ENCODE measurements at places on chromosomes 4 and X.

- no peak for DNase-seq
Measured at GRCh38 chrX:148229801-148230303, 248.7 kb downstream of the FMR1NB start.

DNA sequence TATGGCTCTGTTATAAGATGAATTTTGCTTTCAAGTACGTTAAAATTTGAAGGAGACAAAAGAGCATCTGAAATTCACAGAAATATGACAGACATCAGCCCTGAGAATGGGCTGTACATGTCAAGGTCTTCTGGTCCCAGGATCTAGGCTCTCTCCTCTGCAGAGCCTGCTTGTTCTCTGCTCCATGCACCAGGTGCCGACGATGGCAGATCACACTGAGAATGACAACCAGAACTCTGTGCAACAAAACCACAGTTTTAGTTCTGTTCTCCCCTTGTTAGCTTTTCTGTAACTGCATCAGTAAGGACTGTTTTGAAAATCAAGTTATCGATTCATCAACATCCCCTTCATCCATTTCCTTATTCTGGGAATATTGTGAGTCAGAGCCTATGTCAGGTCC lies 30.9 kb upstream of the LGI2 start:
- DNase-seq = no peak

- no peak for DNase-seq
Measured at GRCh38 chr4:29046781-29047180, 1673.4 kb upstream of the PCDH7 start.

GRCh38 chr4:74724979-74725378 lies 69.3 kb downstream of the BTC start:
- DNase-seq = no peak

- DNase-seq = no peak
Measured at GRCh38 chr4:26356081-26356501, 35.3 kb downstream of the RBPJ start.

- peak; percentile 18 for DNase-seq
Measured at GRCh38 chr4:94641702-94642560, 115.8 kb upstream of the BMPR1B start.

DNA sequence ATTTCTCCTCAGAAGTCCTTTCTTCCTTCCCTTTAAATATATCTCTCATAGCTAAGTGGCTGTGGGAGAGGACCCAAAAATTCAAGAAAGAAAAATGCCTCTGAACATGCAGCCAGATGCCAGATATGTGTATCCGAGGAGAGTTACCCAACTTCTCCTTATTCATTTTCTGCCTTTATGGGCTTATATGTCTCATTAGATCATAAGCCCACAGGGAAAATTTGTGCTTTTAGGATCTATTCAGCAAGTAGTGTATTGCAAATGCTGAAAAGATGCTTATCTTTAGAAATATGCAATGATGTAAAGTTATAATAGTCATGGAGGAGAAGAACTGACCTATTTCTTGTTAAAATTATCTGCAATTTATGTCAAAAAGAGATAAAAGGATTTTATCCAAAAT lies 371.8 kb upstream of the NOCT start:
- DNase-seq = no peak

DNA sequence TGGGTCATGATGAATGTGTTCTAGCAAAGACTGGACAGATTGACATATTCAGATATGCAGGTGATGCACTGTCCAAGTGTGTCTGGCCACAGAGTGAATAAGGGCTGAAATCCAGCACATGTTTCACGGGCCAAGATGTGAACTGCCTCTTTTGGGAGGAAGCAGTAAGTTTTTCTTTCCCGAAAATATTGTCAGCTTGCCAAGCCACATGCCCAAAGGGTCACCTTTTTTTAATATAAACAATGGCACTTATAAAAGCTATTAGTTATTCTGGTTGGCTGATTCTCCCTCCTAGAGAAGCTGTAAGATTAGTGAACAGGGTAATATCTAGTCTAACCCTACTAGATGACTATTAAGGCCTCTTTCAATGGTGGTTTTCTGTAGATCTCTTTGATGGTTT lies 1.5 kb upstream of the EDNRA start:
- no peak for DNase-seq

DNA sequence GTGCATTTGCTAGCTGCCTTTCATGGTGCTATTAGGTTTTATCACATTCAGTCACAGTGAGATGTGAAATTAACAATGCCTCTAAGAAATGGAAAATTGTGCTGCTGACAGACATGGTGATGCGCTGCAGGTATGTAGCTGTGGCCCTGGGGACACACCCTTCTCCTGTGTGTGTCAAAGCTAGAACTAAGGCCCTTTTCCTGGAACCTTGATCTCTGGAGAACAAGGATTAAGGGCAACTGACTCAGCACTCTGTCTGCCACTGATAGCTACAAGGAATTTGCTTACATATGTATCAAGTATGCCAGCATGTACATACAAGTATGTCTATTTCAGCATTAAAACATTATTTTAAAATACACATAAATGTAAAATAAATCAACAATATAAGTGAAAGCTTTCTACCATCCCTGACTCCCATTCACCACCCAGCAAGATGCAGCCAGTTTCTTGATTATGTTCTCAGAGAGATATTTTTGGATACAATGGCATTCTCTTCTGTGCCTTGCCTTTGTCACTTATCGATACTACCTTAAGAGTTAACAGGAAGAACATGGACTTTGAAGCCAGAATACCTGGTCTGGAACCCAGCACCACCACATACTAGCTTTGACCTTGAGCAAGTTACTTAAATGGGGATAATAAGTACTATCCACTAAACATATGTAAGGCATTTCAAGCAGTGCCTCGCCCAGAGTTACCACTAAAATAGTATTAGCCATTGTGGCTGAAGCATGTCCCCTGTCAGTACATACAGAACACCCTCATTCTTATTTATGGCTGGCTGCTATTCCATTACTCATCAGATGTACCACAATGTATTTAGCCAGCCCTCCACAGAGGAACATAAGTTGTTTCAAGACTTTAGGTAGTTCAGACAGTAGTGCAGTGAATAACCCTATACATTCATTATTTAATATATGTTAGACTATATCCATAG lies 68.5 kb downstream of the NPNT start:
- no peak for DNase-seq

DNA sequence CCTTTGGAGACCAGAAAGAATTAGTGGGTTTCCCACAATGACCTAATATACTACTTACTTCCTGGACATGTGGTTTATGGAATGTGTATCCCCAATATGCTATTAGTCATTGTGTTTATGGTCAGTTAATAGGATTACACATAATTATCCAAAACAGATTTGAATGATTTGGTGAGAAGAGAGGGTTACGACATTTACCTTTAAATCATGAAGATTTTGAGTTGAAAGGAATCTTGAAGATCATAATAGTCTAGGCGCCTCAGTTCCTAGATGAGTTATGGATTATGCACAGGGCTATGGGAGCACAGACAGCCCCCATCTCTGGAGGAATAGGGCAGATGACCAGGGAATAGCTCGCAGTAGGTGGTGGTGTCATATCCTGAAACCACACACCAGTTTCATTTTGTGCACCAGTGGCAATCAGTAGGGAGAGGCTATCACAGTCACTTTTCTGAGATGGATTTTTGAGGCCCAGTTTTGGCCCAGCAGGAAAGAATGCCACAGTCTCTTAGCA lies 61.3 kb downstream of the SEPTIN11 start:
- DNase-seq = no peak

- DNase-seq = no peak
Measured at GRCh38 chrX:24619647-24620046, 27.5 kb downstream of the PCYT1B start.

GRCh38 chrX:138740341-138740740 lies 28.8 kb upstream of the FGF13 start:
- DNase-seq = no peak

DNA sequence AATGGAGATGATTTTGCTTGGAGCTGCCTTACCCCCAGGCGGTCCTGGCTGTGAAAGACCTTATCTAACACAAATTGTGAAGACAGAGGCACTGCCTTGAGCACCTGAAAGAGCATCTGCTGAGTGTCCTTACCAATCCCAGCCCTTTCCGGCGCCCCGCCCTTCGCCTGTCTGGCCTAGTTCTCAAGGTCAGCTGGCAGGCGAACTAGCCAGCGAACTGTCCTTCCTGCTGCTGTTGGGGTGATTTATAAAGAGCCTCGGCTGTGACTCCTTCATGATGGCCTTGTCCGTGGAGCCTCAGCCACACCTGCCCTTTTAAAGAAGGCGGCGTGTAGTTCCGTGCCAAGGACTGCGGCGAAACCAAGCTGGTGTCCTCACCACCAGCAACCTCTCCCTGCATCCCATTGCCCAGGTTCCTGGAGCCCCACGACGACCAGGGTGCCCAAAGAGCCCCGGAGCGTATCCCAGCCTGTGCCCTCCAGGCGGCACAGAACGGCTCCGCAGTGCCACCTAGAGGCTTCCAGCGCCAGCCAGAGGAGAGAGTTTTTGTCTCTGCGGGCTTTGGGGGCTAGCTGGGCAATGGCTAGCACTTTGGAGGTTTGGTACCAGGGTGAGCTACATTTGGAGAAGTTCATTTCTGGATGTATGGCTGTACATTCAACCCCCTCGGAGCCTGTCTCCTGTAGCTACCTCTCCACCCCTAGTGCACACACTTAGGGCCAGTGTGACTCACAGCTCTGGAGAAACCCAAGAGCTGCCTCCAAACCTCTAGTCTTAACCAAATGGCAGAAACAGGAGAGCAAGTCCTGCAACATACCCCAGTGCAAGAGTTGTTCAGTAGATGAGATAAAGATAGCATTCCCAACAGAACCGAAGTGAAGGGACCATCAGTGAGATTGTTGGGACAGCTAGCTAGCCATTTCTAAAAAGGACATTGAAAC lies 36.8 kb upstream of the VMA21 start:
- peak; percentile 24 for DNase-seq

DNA sequence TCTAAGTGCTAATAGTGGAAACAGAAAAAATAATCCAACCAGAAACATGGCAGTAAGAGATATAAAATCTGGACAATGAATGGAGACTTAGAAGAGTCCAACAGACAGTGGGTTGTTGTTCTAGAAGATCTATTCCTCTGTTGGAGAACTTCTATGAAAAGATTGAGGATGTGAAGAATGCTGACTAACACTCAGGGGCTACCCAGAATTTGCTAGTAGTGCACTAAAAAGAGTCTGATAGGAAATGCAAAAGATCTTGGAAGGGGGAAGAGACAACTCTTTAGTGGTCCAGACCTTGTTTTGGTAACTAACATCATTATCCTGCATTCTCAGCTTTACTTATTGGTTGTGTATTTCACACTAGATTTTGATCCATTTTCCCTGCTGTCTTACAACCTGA lies 77.9 kb downstream of the SMARCA1 start:
- no peak for DNase-seq

- no peak for DNase-seq
Measured at GRCh38 chr4:107692202-107692601, 27.8 kb downstream of the PAPSS1 start.

GRCh38 chrX:17032351-17032750 lies 85.9 kb downstream of the REPS2 start:
- DNase-seq = no peak

GRCh38 chr4:123606946-123607542 lies 210.4 kb downstream of the SPRY1 start:
- DNase-seq = no peak

GRCh38 chrX:9526965-9527364 lies 62.1 kb downstream of the TBL1X start:
- DNase-seq = no peak

GRCh38 chr4:186617921-186618320 lies 62.6 kb upstream of the MTNR1A start:
- DNase-seq = no peak

DNA sequence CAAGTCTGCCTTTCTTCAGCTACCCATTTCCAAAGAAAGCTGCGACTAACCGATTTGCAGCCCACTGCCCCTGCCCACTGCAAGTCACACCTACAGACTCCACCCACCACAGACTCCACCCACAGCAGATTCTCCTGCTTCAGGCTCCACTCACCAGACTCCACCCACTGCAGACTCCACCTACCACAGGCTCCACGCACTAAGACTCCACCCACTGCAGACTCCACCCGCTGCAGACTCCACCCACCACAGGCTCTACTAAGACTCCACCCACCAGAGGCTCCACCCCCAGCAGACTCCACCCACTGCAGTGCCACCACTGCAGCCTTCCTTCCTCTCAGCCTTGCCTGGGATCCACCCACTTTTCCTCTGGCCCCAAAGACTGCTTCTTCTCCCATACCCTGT lies 41.3 kb downstream of the ABLIM2 start:
- peak; percentile 11 for DNase-seq

DNA sequence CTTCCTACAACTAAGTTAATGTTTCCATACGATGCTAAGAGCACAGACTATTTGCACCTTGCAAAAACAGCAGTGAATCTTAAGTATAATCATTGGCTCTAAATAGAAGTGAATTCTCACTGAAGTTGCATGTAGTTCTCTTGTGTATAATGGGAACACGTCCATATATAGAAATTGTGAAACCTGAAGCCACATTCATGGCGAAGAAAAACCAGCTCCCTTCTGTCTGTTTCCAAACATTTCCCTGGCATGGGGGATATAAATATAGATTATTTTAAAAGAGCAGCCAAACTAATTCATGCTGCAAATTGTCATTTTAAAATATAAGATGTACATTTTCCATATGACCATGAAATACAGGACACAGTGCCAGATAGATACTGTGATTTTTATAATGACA lies 71.1 kb downstream of the TRAM1L1 start:
- no peak for DNase-seq

DNA sequence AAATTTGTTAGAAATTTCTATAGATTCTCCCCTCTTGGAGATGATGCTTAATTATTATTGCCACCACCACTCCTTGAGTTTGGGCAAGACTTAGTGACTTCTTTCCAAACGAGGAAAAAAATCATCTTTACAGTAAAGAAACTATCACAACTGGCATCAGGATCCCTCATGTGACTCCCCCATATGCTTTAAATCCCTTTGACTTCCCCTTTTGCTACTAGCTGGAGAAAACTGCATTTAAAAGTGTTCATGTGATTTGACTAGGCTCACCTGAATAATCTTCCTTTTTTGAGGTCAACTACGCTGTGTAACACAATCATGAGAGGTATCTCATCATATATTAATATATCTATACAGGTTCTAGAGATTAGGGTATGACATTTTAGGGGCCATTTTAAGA lies 30.3 kb upstream of the ENOX2 start:
- DNase-seq = no peak

DNA sequence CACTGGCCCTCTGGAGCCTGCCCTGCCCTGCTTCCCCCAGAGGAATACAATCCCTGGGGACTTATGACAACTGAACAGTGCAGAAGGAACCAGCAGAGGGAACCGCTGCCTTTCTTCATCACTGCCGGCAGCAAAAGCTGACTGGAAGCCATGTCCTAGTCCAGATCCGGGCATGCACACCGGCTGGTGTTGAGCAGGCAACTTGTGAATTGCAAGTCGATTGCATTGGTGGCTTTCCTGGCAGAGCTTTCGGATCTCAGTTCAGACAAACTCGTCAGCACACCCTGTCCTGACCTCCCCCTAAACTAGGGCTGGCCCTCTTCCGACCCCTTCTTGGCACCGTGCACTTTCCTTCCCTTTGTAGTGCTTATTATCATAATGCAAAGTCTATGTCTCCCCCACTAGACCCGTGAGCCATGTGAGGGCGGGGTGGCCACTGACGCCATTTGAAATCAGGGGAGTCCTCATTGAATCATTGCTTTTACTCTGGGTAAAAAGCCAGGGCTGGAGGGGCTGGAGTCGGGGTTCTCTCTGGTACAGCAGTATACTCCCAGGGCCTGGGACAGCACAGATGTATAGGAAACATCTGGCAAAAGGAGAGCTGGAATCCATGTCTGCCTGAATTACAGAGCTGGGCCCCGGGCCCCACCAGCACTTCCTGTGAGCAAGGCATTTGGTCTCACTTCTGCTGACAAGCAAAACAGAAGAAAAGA lies 1.8 kb downstream of the ARHGAP4 start:
- peak; percentile 77 for DNase-seq

Measured in NCI-H460 (cell line).